ENCODE measurements at places on chromosomes 1 and 21. TPM values are rescaled to one million over a fixed set of nuclear protein-coding genes. Genes with fewer than 3 reads are reported as not detected.

- no peaks in the 10 kb centered on the region for H3K27me3 ChIP-seq
- DNase-seq: peak; percentile 93
- peak overlapping the region; percentile 31 for H3K4me3 ChIP-seq
- peak overlapping the region; percentile 49 for H3K27ac ChIP-seq
- H3K36me3 ChIP-seq: no peaks in the 10 kb centered on the region
Observed at GRCh38 chr1:184299406-184299790, 87.4 kb upstream of the C1orf21 start.

DNA sequence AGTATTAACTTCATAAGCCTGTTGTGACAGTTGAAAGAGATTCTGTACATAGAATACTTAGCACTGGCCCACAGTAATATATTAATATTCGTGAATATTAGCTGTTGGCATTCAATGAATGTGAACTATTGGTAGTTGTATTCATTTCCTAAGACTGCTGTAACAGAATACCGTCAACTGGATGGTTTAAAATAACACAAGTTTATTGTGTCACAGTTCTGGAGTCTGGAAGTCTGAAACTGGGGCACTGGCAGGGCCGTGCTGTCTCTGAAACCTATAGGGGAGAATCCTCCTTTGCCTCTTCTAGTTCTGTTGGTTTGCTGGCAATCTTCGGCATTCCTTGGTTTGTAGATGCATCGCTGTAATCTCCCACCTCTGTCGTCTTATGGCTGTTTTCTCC is 47.5 kb downstream of the OLFML3 start:
- H3K27me3 ChIP-seq: no peaks in the 10 kb centered on the region
- no peak overlapping the region for H3K27ac ChIP-seq
- no peak for DNase-seq
- H3K4me1 ChIP-seq: peaks cover 10% of the 10 kb centered on the region

- no peak overlapping the region for H3K27ac ChIP-seq
- no peaks in the 10 kb centered on the region for H3K36me3 ChIP-seq
- no peak for DNase-seq
- H3K4me1 ChIP-seq: peaks cover 6% of the 10 kb centered on the region
Observed at GRCh38 chr1:91891969-91892368, 6.0 kb upstream of the TGFBR3 start.

DNA sequence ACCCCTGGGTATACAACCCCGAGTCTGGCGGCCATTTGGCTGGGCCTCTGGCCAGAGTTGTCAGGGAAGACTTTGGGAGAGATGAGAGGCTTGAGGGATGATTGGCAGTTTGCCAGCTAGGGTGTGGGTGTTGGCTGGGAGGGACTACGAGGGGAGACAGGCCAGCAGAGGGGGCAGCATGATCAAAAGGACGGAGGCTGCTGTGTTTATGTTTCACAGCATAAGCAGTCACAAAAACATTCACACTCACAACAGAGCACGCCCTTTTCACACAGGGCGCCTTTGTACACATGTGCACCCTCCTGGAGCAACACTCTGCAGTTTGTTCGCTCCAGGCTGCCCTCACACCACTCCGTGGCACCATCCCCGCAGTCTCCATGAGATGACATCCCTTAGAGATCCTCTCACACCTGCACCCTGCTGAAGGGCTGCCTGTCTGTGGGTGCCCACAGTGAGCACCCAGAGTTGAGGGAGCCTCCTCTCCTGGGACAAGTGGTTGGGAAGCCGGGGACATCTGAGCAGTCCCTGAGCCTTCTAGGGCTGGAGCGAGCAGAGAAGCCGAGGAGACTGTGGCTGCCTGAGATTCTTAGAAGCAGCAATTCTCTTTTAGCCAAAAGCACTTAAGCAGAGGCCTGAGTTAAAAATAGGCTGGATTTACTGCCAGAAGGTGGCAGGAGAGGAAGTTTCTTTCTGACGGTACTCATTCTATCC is 15.4 kb downstream of the EFNA3 start:
- peaks cover 7% of the 10 kb centered on the region for H3K4me1 ChIP-seq
- no peak overlapping the region for H3K4me3 ChIP-seq
- H3K27ac ChIP-seq: no peak overlapping the region
- peak; percentile 38 for DNase-seq
- no peaks in the 10 kb centered on the region for H3K36me3 ChIP-seq
- peaks cover 16% of the 10 kb centered on the region for H3K27me3 ChIP-seq

DNA sequence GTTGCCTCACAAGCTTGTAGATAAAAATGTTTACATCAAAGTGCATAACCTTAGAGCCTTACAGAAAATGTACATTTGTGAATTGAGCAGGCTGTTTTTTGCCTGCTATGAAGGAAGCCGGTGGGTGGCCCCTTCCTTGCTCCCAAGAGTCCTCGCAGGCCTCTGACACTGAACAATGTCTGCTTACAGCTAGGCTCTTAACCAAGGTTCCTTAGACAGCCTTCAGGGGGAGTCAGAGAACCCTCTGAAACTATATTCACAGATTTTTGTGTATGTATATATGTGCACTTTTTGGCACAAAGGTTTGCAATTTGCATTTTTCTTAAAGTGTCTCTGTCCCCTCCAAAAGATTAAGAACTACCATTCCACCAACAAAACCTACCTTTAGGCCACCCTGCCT is 282.6 kb downstream of the BARHL2 start:
- no peaks in the 10 kb centered on the region for H3K4me1 ChIP-seq
- no peak overlapping the region for H3K4me3 ChIP-seq
- no peaks in the 10 kb centered on the region for H3K36me3 ChIP-seq
- H3K27me3 ChIP-seq: no peaks in the 10 kb centered on the region
- DNase-seq: no peak

DNA sequence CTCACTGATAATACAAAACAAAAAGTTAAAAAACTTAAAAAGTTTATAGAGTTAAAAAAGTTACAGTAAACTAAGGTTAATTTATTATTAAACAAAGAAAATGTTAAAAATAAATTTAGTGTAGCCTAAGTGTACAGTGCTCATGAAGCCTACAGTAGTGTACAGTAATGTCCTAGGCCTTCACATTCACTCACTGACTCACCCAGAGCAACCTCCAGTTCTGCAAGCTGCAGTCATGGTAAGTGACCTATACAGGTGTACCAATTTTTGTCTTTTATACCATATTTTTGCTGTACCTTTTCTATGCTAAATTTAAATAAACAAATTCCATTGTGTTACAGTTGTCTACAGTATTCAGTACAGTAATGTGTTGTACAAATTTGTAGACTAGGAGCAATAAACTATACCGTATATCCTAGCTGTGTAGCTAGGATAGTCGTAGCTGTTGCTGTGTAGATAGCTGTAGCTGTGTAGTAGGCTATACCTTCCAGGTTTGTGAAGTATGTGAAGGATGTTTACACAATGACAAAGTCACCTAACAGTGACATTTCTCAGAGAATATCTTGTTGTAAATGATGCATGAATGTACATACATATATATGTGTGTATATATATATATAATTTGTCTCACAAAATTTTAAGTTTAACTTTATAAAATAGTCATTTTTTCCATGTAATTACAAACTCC is 140.2 kb downstream of the TGFB2 start:
- H3K4me1 ChIP-seq: peaks cover 33% of the 10 kb centered on the region
- H3K36me3 ChIP-seq: no peaks in the 10 kb centered on the region
- H3K27ac ChIP-seq: no peak overlapping the region
- H3K27me3 ChIP-seq: no peaks in the 10 kb centered on the region

The DAB1 gene
- total RNA-seq: 0.91 TPM

DNA sequence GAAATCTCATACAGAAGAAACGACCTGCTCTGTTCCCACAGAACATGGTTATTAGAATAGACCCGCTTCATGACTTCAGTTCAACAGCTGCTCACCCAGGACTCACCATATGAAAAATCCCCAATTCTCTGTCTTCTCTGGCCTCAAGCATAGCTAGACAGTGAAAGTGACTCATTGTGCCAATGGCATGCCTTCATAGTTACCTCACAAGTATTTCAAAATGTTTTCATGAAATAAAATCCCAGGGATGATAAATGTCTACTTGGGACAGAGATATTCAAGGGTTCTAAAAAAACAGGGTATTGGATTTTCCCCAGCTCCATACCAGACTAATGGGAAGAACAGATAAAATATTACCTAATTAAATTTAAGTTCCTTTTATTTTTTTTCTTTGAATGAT is 82.3 kb downstream of the NOTCH2 start:
- H3K4me3 ChIP-seq: no peak overlapping the region
- peak overlapping the region; percentile 84 for H3K27ac ChIP-seq
- peak; percentile 97 for DNase-seq
- H3K27me3 ChIP-seq: no peaks in the 10 kb centered on the region
- peaks cover 10% of the 10 kb centered on the region for H3K36me3 ChIP-seq
- peaks cover 34% of the 10 kb centered on the region for H3K4me1 ChIP-seq

- no peaks in the 10 kb centered on the region for H3K27me3 ChIP-seq
- peak within 1 kb of the TSS; percentile 79 for H3K27ac ChIP-seq
- peak within 1 kb of the TSS; percentile 90 for H3K4me3 ChIP-seq
- peaks cover 21% of the 10 kb centered on the region for H3K4me1 ChIP-seq
Observed at GRCh38 chr1:154557939-154558719, at the start of gene UBE2Q1. Gene UBE2Q1 (minus strand): TSS chr1:154558662. CDS start chr1:154558553, 109 bp downstream.

- peaks cover 3% of the 10 kb centered on the region for H3K4me1 ChIP-seq
- H3K4me3 ChIP-seq: no peak overlapping the region
- no peak for DNase-seq
- no peaks in the 10 kb centered on the region for H3K27me3 ChIP-seq
- no peaks in the 10 kb centered on the region for H3K36me3 ChIP-seq
Observed at GRCh38 chr21:27636656-27637055, 669.8 kb upstream of the ADAMTS5 start.

GRCh38 chr1:96544051-96544830 is 177.3 kb upstream of the PTBP2 start:
- H3K4me3 ChIP-seq: no peak overlapping the region
- no peaks in the 10 kb centered on the region for H3K36me3 ChIP-seq
- no peak overlapping the region for H3K27ac ChIP-seq
- no peak for DNase-seq
- H3K27me3 ChIP-seq: no peaks in the 10 kb centered on the region

- no peak for DNase-seq
- no peaks in the 10 kb centered on the region for H3K27me3 ChIP-seq
- H3K36me3 ChIP-seq: no peaks in the 10 kb centered on the region
- no peak overlapping the region for H3K27ac ChIP-seq
- H3K4me1 ChIP-seq: no peaks in the 10 kb centered on the region
Observed at GRCh38 chr1:55870106-55870505, 654.9 kb upstream of the USP24 start.

The FCAMR gene
- not detected for total RNA-seq

DNA sequence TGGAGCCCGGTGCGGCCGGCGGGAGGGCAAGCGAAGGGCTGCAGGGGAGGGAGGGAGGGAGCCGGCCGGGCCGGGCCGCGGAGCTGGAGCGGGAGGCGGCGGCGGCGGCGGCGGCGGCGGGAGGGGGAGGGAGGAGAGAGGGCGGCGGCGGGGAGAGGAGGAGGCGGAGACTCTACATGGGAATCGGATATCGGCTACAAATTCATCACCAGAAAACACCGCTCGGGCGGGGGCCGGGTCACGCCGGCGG is at the start of gene AKT3:
Gene AKT3 (minus strand): TSS at position 42 of the 250 bp plus-strand sequence. CDS start 7,073 bp downstream, outside the sequence.
- no peaks in the 10 kb centered on the region for H3K36me3 ChIP-seq
- DNase-seq: peak; percentile 60
- peak within 1 kb of the TSS; percentile 82 for H3K4me3 ChIP-seq

GRCh38 chr1:24102961-24103360 is 9.0 kb downstream of the MYOM3 start:
- DNase-seq: no peak
- H3K36me3 ChIP-seq: no peaks in the 10 kb centered on the region
- H3K4me3 ChIP-seq: no peak overlapping the region
- no peak overlapping the region for H3K27ac ChIP-seq
- H3K27me3 ChIP-seq: peaks cover 1% of the 10 kb centered on the region

DNA sequence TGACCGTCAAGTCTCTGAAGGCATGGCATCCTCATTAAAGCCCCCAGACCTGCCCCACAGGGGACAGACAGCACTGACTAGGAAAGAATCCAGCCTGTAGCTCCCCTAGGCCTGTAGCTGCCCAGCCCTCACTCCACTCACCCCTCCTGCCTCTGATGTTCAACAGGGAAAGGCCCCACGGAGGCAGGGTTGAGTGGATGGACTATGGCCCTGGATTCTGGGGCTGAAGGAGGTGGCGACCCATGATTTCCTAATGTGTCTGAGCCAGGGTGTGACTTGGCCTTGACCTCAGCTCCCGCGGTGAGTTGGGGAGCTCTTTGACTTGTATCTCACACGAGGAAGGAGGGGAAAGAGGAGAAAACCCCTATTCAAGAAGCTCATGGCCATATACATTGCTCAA is 238.5 kb upstream of the CSF3R start:
- no peaks in the 10 kb centered on the region for H3K4me1 ChIP-seq
- no peaks in the 10 kb centered on the region for H3K36me3 ChIP-seq
- no peak overlapping the region for H3K4me3 ChIP-seq
- no peak overlapping the region for H3K27ac ChIP-seq

The FAM72A gene
- total RNA-seq: 8.8 TPM

The OR2T29 gene
- not detected for total RNA-seq

The GDAP2 gene
- total RNA-seq: 27.6 TPM

DNA sequence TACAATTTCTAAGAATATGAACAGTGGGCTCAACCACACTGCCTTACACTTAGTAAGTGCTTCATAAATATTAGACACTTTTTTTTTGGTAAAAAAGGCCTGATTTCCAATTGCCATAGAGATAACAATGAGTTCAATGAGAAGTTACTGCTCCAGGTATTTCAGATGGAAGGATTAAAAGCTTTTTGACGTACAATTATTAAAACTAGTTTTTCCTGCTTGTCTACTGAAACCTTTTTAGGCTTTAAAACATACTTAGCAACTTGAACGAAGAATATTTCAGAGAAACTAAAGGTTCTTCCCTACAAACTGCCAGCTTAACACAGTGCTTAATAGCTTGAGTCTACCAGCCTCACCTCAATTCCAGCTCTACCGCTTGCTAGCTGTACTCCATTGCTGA is 43.7 kb downstream of the TRIT1 start:
- H3K36me3 ChIP-seq: peaks cover 64% of the 10 kb centered on the region
- H3K27me3 ChIP-seq: no peaks in the 10 kb centered on the region
- no peaks in the 10 kb centered on the region for H3K4me1 ChIP-seq
- DNase-seq: no peak
- no peak overlapping the region for H3K27ac ChIP-seq

The GPR52 gene
- 0.55 TPM for total RNA-seq

DNA sequence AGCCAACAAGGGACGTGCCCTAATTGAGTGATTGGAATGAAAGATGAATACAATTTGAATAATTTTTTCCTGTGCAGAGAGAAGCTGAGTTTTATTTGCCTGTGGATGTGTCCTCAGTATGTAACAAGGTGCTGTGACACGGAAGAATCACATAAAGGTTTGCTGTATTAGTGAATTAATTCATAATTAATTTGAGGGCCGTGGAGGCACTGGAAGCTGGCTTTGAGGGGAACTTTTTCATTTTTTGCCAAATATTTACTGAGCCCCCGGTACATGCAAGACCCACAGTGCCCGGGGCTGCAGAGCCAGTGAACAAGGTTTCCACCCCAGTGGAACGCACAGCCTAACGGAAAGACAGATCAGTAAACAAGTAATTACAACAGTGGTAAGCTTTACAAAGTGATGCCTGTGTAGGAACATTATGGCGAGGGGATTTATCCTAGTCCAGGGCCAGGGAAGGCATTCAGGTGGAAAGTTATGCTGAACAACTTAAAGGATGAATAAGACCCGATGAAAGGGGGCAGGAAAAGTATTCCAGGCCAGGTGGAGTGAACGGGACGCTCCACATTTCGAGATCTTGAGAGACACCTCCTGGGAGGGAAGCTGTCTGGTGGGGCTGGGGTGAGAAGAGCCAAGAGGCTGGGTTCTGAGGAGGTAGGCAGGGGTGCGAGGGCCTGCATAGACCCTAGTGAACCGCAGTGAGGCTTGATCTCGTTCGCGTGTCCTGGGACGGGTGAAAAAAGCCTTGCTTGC is 773 bp upstream of the RCC2 start:
- H3K4me3 ChIP-seq: peak overlapping the region; percentile 67
- H3K4me1 ChIP-seq: peaks cover 40% of the 10 kb centered on the region
- peaks cover 1% of the 10 kb centered on the region for H3K36me3 ChIP-seq
- no peaks in the 10 kb centered on the region for H3K27me3 ChIP-seq
- H3K27ac ChIP-seq: peak overlapping the region; percentile 58
- no peak for DNase-seq

The RIPPLY3 gene
- not detected for total RNA-seq
